ENCODE measurements at places on chromosomes 3 and 15.

- DNase-seq: no peak
Observed at GRCh38 chr15:100254691-100255090, 87.1 kb downstream of the ADAMTS17 start.

DNA sequence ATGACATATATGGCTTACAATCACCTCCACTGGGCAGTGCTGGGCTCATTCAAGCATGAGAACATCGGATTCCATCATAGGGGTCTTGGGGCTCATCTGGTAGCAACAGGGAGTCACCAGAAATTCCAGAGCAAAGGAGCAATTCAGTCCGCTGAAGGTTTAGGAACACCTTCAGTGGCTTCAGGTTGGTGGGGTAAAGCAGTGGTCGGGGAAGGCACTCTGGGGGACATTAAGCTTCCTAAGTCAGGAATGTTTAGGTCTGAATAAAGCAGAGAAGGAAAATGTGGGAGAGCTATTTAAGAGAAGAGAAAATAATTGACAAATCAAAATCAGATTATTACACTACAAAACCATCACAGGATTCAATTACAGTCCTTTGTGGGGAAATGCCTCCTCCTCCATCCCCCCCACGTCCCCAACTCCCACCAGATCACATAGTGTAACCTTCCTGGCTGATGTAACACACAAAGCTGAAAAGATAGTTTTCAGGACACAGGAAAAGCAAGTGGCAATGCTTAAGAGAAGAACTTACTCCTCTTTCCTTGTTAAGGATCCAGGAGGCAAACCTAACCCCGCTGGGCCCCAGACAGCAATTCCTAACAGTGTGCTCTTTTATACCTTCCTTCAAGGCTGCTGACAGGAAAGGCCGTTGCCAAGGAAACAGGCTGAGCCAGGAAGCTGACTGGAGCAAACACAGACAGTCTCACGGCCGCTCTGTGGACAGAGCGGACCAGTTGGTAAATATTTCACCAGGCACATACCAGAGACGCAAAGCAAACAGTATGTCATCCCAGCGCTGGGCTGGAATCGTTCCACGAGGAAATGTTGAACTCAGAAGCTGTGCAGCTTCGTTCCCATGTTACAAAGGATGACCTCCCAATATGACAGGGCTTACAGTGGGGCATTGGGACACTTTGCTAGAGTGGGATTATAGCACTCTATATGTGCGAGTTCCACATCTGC is 57.5 kb upstream of the LMCD1 start:
- no peak for DNase-seq

GRCh38 chr15:92523176-92523575 is 129.5 kb downstream of the ST8SIA2 start:
- no peak for DNase-seq

DNA sequence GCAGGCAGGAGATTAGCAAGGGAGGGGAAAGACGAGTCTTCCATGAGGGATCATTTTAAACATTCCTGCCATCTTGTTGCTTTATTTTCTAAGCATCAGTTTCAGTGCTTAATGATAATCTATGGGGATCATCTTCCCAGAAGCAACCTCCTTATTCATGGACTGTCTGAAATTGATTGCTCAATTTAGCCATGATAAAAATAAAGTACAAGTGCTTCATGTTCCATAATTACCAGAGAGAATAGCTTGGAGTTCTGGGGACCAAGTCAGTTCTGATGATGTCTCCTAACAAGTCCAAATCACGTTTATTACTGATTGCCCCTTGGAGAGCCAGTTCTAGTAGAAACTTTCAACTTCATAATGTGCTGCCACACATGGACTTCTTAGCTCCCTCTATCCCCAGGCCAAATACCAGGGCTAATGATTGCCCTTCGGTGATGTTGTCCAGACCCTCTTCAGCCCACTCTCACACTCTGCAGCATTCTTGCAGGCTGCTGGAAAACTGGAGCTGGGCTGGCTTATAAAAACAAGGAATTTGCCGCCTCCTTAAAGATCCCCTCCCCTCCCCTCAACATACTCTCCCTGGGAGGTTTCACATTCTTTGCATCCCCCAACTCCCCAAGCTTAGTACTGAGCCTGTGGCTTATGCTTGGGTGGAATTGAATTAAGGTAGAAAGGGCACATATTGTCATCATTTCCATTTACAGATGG is 222.1 kb upstream of the ADAMTS9 start:
- DNase-seq: no peak

DNA sequence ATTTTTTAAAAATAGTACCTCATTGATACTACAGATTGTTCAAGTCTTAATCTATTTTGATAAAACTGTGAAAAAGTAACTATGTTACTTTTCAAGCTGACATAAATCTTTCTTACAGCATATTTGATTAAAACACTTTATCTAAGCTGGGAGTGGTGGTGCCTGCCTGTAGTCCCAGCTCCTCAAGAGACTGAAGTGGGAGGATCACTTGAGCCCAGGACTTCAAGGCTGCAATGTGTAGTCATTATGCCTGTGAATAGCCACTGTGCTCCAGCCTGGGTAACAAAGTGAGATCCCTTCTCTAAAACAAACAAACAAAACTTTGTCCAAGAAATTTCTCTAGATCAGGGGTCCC is 59.6 kb upstream of the NEDD4 start:
- DNase-seq: no peak

- peak; percentile 23 for DNase-seq
Observed at GRCh38 chr15:43204016-43204901, 16.6 kb downstream of the EPB42 start.
